ENCODE measurements at places on chromosomes 12 and 14. TPM values are rescaled to one million over a fixed set of nuclear protein-coding genes. Genes with fewer than 3 reads are reported as not detected.

Gene BICD1
- 8.7 TPM for polyA plus RNA-seq

- DNase-seq: no peak
These were observed 1306.3 kb upstream of the TMEM132C start for GRCh38 chr12:126960709-126961108.

GRCh38 chr12:30197392-30198057, 413.8 kb upstream of the TMTC1 start:
- no peak for DNase-seq

Gene PROX2
- 1.3 TPM for polyA plus RNA-seq

GRCh38 chr14:102545461-102546265, 36.1 kb upstream of the ANKRD9 start:
- DNase-seq: no peak

Gene SDR9C7
- 0.77 TPM for polyA plus RNA-seq

GRCh38 chr12:16756833-16757555, 151.0 kb upstream of the LMO3 start:
- no peak for DNase-seq

Gene KRT85
- 1.7 TPM for polyA plus RNA-seq

Gene MMP17
- polyA plus RNA-seq: 8.1 TPM

All from muscle of back (tissue), 13 donors.